Activated CD4-positive, alpha-beta T cell treated with anti-CD3 and anti-CD28 coated beads, Interleukin-2, amount 50 U/mL, for 4 hours (primary cell): ENCODE measurements at places on chromosomes 2 and 18.

GRCh38 chr18:49677762-49678413 lies 116.0 kb downstream of the LIPG start:
- DNase-seq: no peak

GRCh38 chr2:64273524-64274398 lies 129.5 kb upstream of the PELI1 start:
- DNase-seq: no peak

GRCh38 chr18:55031576-55031975 lies 72.3 kb upstream of the CCDC68 start:
- no peak for DNase-seq

GRCh38 chr2:26971911-26972786 lies 1.7 kb downstream of the MAPRE3 start:
- DNase-seq: no peak
